ENCODE measurements at places on chromosomes 3 and 15. TPM values are rescaled to one million over a fixed set of nuclear protein-coding genes. Genes with fewer than 3 reads are reported as not detected.

Gene TRH
- polyA plus RNA-seq: not detected

Gene UBR1
- 22.2 TPM for polyA plus RNA-seq

Gene QTRT2
- 24.9 TPM for polyA plus RNA-seq

Gene EPHB3
- polyA plus RNA-seq: not detected

Gene IDH3A
- polyA plus RNA-seq: 254 TPM

Data from GM12878 (cell line).